ENCODE measurements at places on chromosomes 7 and 10.

DNA sequence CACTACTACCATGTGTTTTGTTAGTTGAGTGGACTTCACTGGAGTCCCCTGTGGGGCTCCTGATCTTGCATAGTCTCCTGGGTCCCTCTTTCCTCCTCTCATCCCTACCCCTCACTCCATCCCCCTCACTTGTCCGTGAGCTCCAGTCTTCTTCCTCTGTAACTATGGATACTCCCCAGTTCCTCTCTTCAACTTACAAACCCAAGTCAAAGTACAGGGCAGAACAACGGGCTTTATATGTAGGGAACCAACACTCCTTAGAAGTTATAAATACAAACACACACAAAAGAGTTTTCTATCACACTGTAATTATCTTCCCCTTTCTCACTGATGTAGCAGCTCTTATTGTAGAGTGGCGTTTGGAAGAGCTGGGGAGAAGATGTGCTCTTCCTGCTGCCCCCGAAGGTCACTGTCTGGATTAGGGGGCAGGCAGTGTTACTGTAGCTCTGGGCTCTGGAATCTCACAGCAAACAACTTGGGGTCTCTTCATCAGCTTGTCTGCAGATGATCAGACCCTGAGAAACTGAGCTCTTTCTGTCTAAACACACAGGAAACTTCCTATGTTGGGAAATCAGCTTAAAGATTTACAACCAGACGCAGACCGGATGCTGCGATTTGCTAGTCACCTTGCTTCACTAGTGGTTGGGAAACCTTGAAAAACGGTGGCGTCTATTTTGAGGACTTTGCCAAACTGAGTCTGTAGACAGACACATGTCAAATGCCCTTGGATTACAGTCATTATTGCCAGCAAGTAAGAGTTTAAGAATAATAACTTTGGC, 13.6 kb downstream of the SNX10 start:
- DNase-seq, result no peak

- DNase-seq, result no peak
Observed at GRCh38 chr7:98646465-98646864, 29.4 kb downstream of the NPTX2 start.

GRCh38 chr7:151406051-151406875, 3.6 kb downstream of the WDR86 start:
- no peak for DNase-seq

GRCh38 chr7:4111166-4111565, 570.9 kb upstream of the FOXK1 start:
- no peak for DNase-seq

GRCh38 chr10:32149252-32149955, 93.2 kb upstream of the KIF5B start:
- no peak for DNase-seq

DNA sequence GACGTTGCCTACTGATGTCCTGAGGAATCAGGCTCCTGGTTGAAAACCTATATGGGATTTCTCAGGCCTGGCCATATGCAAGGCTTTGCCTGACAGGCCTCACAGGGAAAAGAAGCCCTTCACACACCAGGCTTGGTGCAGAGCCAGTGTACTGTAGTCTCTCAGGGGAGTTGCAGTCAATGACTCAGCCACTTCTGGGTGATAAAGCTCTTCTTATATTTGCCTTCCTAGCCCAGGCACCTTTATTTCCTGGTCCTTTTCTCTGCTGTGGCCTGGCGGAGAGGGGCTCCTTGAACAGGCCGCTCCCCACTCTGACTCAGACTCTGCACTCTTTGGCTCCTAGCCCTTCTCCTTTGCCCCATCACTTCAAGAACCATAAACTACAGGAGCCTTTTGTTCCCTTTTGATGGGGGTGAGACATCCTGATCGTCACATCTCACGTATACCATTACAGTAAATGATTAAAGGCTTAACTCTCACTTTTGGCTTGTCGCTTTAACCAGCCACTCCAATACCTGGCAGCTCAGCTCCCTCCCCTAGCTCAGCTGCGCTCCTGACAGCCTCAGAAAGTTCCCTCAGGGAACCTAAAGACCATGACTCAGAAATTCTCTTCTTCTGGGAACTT, 33.5 kb downstream of the DPY19L1 start:
- DNase-seq, result peak; percentile 96

- no peak for DNase-seq
Observed at GRCh38 chr10:12540341-12540781, 191.0 kb downstream of the CAMK1D start.

- DNase-seq, result no peak
Observed at GRCh38 chr10:62528441-62528840, 154.3 kb downstream of the ZNF365 start.

- no peak for DNase-seq
Observed at GRCh38 chr10:126059076-126059826, 162.9 kb downstream of the FANK1 start.

GRCh38 chr10:66259836-66260235, 666.0 kb upstream of the LRRTM3 start:
- DNase-seq, result no peak

DNA sequence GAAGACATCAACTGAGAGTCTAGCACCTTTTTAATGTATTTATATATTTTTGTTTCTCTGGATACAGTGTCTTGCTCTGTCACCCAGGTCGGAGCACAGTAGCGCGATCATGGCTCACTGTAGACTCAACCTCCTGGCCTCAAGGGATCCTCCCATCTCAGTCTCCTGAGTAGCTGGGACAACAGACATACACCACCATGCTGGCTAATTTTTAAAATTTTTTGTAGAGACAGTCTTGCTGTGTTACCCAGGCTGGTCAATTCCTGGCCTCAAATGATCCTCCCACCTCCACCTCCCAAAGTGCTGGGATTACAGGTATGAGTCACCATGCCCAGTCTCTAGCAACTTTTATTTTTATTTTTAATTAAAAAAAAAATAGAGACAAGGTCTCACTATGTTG, 51.4 kb upstream of the ANLN start:
- no peak for DNase-seq

DNA sequence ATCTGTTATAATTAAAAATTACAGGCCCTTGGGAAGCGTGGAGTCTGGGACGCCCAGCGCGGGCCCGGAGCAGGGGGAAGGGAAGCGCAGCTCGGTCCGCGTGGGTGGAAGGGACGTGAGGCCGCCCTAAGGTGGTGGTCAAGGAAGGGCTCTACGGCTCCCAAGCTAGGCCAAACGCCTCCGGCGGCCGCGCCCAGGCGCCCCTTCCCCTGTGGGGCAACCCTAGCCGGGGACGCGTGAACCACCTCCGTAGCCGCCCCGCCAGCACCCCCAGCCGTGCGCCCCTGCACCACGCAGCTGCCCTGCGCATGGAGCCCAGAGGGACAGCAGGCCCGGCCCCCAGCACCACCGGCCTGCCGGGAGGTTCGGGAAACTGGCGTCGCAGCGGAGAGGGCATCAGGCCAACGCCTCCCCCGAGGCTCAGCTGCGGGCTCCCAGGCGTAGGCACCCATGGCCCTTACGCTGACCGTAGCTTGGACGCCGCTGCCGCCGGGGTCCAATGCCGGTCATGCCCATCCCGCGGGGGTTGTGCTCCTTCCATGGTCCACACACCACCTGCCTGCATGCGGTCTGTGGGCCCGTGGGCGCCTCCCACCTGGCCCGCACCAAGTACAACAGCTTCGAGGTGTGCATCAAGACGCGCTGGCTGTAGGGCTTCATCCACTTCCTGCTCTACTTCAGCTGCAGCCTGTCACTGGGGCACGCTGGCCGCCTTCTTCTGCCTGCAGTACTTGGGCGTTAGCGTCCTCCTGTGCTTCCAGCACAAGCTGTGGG, 166.7 kb downstream of the SEPTIN7 start:
- no peak for DNase-seq

DNA sequence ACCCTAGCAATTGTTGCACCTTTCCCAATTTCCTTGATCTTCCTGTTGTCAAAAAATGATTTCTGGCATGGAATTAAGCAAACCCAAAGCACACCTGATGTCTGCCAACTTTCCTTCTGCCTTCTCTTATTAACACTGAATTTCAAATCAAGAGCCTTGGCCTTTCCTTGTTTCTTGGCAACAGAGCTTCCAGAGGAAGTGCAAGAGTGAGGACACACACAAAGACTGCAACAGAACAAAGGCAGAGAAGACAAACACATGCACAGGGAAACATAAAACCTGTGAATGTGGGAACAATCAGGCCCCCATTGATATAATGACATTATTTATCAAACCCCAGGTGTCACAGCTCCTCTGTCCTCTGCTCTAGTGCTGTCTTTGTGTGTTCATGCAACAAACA, 73.0 kb upstream of the IL6 start:
- DNase-seq, result peak; percentile 51

GRCh38 chr10:115384665-115385064, 291.5 kb downstream of the ATRNL1 start:
- DNase-seq, result no peak

DNA sequence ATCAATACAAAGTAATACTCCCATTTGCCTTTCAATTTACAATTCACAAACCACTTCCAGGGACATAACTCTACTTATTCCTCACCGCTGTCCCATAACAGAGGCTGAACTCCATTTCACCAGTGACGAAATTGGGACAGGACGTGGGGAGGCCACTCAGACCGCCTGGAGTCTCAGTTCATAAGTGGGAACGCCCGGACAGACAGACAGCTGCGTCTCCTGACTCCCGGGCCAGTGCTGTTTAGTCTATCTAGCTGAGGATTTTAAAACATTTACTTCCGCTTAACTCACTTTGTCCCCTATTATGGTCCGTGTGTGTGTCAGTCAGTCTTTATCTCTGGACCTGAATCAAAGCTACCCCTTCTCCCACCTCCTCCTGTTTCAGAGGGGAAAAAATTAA, 67.4 kb upstream of the ZNF438 start:
- no peak for DNase-seq

- DNase-seq, result no peak
Observed at GRCh38 chr10:84798312-84798711, 469.9 kb downstream of the CCSER2 start.

GRCh38 chr7:12199363-12199762, 11.7 kb upstream of the TMEM106B start:
- DNase-seq, result no peak

DNA sequence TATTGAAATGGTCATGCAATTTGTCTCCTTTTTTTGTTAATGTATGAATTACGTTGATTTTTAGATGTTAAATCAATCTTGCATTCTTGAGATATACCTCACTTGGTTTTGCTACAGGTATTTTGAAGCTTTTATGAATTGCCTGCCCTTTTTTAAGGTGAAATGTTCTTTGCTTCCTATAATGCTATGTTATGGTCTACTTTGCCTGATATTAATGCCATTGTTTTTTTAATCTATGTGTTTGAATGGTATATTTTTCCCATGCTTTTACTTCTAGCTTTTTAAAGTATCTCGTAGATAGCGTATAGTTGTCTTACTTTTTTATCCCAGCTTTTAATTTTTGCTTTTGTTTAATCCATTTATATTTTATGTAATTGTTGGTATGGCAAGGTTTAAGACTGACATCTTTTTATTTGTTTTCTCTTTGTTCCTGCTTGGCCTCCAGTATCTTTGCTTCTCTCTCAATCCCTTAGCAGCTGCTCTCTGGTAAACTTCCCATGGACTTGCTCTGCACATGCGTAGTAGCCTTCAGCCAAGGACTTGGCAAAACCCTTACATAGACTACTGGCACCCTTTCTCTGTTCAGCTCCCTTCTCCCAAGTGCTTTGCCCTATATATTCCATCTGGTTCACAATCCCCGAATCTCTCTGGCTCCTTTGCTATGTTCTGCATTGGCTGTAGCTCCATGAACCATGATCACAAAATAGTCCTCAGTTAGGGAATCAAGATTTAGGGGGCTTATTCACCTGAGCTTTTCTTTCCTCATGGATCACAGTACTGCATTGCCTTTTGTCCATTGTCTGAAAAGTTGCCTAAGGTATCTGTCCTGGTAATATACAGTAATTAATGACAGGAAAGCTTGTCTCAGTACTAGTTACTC, 8.4 kb downstream of the TRIM24 start:
- DNase-seq, result peak; percentile 49

Data from NCI-H2029 treated with DMSO at 0.1 percent for 48 hours (cell line).